ENCODE measurements at places on chromosomes 3 and 15. TPM values are rescaled to one million over a fixed set of nuclear protein-coding genes. Genes with fewer than 3 reads are reported as not detected.
A peak's percentile ranks its signal among the peaks of the same experiment; 100 is the strongest.

- DNase-seq = no peak
Measured at GRCh38 chr15:89749054-89749453, 2.0 kb downstream of the MESP1 start.

KPNA4 gene
- total RNA-seq = 36.2 TPM

NOX5 gene
- total RNA-seq = 0.03 TPM

- no peak for DNase-seq
Measured at GRCh38 chr3:129567176-129567705, 24.3 kb downstream of the H1-8 start.

DNA sequence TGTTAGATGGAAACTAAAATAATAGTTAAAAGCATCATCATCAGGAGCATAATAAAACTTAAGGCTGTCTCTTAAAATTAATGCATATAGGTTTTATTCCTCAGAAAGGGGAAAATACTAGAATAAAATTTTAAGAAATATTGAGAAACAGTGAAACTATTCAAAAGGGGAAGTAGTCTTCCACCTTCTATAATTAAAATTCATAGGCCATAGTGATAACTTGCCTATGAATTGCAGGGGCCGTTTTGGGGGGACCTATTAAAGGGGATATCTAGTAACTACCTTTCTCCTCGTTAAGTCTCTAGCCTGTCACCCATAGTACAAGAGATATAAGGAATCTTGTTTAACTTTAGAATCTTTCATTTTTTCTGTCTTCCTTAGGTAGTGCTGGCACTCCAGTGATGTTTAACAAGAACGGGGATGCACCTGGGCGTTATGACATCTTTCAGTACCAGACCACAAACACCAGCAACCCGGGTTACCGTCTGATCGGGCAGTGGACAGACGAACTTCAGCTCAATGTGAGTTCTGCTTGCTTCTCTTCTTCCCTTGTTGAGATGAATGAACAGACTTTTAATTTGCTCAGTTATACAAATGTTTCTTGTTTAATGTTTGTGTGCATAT lies 600.4 kb downstream of the GRM7 start:
- no peak for DNase-seq

- DNase-seq = no peak
Measured at GRCh38 chr3:17605032-17605431, 137.4 kb downstream of the TBC1D5 start.

CPNE4 gene
- total RNA-seq = 4.1 TPM

DNA sequence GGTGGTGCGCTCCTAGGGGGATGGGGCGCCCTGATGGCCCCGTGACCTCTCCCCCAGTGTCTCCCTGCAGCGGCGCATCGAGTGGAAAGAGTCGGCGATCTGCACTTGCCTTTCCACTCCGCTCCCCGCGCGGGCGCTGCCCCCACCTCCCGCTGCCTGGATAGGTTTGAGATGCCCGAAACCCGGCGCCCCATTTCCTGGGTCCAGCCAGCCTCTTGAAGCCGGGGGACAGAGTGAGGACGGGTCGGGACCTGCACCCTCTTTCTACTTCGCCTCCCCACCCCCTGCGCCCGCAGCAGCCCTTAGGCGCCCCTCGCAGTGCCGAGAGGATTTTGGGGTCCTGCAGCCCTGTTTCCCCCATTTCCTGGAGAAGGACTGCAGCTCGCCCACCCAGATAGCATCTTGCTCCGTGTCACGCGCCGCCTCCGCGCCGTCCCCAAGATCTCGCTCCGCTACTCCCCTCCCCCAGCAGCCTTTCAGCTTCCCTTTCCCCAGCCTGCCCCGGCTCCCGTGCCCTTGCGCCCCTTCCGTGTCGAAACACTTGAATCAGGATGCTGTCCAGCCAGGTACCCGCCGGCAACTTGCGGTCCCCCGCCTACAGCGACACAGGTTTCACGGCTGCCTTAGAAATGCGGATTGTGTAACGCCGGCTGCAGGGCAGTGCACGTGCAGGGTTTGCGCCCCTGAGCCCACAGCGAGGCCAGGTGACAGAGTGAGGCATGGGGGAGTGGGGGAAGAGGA lies 519 bp downstream of the ABHD6 start:
- DNase-seq = peak; percentile 56

DNA sequence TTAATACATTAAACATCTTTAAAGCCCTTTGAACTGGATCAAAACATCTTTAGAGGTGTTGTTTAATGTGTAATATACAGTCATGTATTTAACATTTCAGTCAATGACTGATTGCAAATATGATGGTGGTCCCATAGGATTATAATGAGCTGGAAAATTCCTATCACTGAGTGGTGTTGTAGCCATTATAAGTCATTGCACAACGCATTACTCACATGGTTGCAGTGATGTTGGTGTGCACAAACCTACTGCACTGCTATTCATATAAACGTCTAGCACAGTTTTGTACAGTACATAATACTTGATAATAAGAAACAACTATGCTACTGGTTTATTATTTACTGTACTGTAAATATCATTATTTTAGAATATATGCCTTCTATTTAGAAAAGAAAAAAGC lies 75.6 kb downstream of the DTWD1 start:
- no peak for DNase-seq

GRCh38 chr3:39990532-39990931 lies 181.1 kb downstream of the MYRIP start:
- peak; percentile 83 for DNase-seq

- no peak for DNase-seq
Measured at GRCh38 chr15:74857082-74857655, 14.2 kb upstream of the ULK3 start.

DNA sequence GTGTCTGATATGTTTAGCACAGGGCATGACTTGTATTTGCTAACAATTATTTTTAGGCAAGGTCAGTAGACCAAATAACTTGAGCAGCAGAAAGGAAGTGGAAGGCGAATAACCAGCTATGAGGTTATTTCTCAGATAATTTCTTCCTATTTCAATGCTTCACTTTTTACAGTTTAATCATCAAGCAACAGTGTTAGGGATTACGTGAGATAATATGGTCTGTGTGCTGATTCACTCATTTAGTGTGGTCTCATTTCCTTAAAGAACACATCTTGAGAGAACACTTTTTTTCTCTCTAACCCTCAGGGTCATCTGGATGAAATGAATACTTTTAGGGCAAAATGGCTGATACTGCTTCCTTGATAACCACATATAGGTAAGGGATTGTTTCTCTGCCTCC lies 126.0 kb upstream of the CCNL1 start:
- DNase-seq = no peak

DNASE1L3 gene
- not detected for total RNA-seq

THSD4 gene
- 7.2 TPM for total RNA-seq

TRPM1 gene
- total RNA-seq = not detected

- no peak for DNase-seq
Measured at GRCh38 chr15:73727330-73727976, 25.7 kb downstream of the INSYN1 start.

ALDH1A2 gene
- total RNA-seq = not detected

ARPP19 gene
- 192 TPM for total RNA-seq

GRCh38 chr15:90046911-90047392 lies 45.8 kb downstream of the ZNF710 start:
- DNase-seq = no peak

- DNase-seq = no peak
Measured at GRCh38 chr15:46034755-46035154, 399.9 kb downstream of the SQOR start.

GRCh38 chr3:143123353-143123984 lies 3.9 kb downstream of the CHST2 start:
- DNase-seq = no peak
